Upper lobe of left lung (tissue), 6 donors: ENCODE measurements at places on chromosomes 6 and 20. TPM values are rescaled to one million over a fixed set of nuclear protein-coding genes. Genes with fewer than 3 reads are reported as not detected.

Gene NINL
- total RNA-seq = 10.2 TPM

Gene TRIM15
- total RNA-seq = not detected

Gene APCDD1L
- total RNA-seq = not detected

Gene HDGFL1
- not detected for total RNA-seq

Gene CGA
- not detected for total RNA-seq

Gene STX11
- 134 TPM for total RNA-seq

Gene SUMO4
- 1.9 TPM for total RNA-seq

Gene PIGU
- total RNA-seq = 17.1 TPM

DNA sequence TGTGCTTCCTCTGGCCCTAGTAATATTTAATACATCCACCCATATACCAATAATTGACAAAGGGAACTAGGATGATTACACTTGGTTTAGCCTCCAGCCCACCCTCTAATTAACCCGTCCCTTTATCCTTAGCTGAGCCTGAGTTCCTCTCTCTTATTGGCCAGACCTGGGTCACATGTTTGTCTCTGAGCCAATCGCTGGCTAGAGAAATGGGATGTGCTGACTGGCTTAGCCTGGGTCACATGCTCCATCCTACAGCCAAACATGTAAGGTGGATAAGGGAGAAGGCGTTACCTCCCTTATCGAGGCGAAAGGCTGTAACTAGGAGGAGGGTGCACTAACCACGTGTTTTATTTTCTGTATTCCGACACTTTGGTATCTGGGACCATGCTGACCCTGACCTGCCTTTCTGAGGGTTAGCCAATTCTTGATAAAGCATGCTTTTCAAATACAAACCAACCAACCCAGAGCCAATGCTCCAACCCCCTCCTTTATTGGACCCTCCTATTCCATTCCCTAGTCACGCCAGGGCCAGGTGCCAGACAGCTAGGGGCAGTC lies 262.7 kb downstream of the PREX1 start:
- DNase-seq = no peak

- DNase-seq = peak; percentile 43
Observed at GRCh38 chr6:11251553-11252360, 19.3 kb upstream of the NEDD9 start.

DNA sequence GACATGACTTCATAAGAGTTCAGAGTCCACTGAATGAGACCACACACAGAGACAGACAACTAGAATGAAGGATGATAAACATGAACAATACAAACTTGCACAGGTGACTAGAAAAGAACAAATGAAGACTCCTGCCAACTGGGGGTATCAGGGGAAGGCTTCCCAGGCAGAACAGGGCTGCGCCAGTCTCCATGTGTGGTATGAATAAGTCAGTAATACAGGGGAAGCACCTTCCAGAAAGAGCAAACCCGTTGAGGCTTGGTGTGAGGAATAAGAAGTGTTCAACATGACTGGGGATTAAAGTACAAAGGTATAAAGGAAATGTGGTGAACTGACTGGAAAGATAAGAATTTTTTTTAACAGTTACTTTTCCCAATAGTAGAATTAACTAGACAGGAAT lies 3.7 kb upstream of the SLC17A2 start:
- DNase-seq = no peak

GRCh38 chr6:140124498-140124897 lies 750.0 kb upstream of the CITED2 start:
- DNase-seq = no peak

- no peak for DNase-seq
Observed at GRCh38 chr6:7846966-7847818, 63.4 kb downstream of the TXNDC5 start.

DNA sequence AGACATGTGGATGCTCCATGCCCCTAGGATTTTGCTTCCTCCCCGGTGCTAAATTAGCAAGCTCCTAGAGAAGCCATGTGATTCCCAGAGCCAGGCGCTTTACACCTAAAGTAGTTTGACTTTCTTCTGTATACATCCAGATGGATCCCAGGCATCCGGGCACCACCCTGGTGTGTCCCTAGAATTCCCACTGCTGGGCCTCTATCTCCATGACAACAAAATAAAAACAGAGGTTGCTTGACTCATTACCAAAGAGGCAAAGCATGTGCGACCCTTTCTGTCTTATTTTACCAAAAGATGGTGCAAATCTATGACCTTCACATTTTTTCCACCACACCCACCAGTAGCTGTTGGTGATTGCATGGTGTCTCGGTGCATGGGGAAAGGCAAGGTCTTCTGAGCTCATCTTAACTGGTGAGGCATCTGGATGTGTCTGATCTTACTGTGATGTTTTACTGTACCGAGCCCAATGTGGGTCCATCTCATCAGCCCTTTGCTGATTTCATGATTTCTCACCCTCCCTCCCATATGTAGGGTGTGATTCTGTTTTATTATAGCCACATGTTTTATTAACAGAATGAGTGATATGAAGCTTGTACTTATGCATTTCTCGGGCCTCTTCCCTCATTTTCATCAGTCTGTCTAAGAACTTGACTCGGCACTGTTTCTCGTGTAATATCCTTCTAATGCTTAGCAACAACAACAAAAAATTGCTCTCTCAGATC lies 27.4 kb upstream of the VAPB start:
- DNase-seq = no peak

GRCh38 chr6:121522265-121522664 lies 86.8 kb downstream of the GJA1 start:
- no peak for DNase-seq

DNA sequence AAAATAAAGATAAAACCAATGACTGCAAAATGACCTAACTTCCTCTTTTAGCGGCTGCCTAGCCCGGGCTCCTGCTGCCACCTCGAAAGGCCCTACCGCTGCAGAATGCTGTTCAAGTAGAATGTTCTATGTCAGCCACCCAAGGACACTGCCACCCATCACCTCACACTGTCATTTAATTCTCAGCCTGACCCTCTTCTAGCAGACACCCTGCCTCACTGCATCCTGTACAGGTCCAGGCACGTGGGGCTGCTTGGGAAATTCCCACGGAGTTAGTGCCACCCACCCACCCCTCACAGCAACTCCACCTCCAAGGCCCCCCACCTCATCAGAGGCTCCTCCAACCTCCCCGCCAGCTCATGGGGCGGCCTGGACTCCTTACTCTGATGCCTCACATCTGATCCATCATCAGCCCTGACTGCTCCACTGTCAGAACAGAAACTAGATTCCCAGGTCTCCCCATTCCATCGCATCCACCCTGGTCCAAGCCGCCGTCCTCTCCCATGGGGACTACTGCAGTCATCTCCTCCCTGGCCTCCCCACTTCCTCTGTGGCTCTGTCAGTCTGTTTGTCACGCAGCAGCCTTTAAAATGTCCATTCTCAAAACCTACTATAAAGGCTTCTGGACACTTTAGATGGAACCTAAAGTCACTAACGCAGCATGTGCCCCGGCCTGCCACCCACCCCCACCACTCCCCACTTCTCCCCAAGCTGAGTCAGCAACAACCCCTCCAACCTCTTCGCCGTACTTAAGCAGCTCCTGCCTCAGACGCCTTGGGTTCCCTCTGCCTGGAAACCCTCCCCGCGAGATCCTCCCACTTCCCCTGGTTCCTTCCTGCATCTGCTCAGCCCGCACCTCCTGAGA lies 17.0 kb downstream of the NFATC2 start:
- no peak for DNase-seq

DNA sequence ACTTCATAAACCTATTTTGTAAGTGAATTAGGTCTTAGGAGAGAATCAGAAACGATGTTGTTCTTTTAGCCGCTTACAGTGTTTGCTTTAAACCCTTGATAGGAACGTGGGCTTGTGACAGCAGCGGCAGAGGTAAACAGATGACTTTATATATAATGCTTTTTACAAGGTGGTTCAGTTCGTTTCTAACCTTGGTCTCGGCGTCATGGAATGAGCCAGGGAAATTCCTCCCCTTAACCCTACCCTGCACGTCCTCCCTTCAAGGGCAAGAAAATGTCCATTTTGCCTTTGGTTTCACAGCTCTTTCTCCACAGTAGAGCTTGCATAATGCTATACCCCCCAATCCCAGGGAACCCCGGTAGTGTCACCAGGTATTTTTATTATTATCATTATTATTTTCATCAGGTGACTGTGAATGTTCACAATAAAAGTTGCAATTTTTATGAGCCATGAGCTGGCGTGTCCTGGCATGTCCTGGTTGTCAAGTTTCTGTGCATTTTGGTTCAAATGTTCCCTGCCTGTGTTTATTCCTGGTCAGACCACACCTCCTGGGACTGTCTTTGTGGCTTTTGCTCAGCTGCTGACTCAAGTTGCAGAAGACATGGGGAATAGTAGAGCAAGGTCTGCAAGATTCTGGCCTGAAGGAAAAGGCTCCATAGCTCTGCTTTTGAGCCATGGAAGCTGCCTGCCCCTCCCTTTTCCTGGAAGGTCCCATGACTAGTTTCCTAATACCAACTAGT lies 112.8 kb upstream of the BMP2 start:
- DNase-seq = no peak

GRCh38 chr6:150143516-150144293 lies 861 bp downstream of the PPP1R14C start:
- DNase-seq = peak; percentile 85

GRCh38 chr6:46453216-46453615 lies 38.0 kb downstream of the RCAN2 start:
- DNase-seq = no peak

DNA sequence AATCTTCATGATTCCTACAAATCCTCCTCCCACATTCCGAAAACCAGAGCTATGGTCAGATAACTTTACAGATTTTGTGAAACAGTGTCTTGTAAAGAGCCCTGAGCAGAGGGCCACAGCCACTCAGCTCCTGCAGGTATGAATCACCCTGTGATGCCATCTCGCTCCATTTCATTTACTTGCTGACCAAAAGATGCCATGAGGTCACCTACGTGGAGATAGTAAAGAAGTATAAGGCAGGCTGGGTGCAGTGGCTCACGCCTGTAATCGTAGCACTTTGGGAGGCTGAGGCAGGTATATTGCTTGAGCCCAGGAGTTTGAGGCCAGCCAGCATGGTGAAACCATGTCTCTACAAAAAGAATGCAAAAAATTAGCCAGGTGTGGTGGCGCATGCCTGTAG lies 30.9 kb downstream of the STK4 start:
- DNase-seq = no peak

- no peak for DNase-seq
Observed at GRCh38 chr6:149763866-149764265, 14.3 kb downstream of the PCMT1 start.

GRCh38 chr6:10837009-10837621 lies 1.2 kb downstream of the MAK start:
- peak; percentile 49 for DNase-seq

GRCh38 chr6:131819572-131820124 lies 11.8 kb downstream of the ENPP1 start:
- DNase-seq = no peak

GRCh38 chr6:169271158-169271876 lies 17.7 kb upstream of the THBS2 start:
- no peak for DNase-seq

DNA sequence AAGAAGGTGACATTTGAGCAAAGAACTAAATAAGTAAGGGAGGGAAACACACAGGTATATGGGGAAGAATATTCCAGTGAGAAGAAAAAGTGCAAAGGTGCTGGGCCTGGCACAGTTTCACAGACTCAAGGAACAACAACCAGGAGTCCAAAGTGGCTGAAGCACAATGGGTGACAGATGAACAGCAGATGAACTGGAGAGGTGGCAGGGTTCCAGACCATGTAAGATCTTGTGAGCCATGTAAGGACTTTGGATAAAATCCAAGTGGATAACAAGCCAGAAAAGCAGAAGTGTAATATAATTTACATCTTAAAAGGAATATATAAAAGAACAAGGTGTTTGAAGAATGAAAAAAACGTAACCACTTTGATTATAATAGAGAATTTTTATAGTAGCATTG lies 87.9 kb downstream of the MMS22L start:
- no peak for DNase-seq

DNA sequence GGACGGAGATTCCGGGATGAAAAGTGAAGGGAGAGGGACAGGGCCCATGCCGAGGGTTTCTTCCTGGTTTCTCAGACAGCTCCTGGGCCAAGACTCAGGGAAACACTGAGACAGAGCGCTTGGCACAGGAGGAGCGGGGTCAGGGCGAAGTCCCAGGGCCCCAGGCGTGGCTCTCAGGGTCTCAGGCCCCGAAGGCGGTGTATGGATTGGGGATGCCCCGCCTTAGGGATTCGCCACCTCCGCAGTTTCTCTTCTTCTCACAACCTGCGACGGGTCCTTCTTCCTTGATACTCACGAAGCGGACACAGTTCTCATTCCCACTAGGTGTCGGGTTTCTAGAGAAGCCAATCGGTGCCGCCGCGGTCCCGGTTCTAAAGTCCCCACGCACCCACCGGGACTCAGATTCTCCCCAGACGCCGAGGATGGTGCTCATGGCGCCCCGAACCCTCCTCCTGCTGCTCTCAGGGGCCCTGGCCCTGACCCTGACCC lies 55.0 kb upstream of the HLA-A start:
- no peak for DNase-seq

DNA sequence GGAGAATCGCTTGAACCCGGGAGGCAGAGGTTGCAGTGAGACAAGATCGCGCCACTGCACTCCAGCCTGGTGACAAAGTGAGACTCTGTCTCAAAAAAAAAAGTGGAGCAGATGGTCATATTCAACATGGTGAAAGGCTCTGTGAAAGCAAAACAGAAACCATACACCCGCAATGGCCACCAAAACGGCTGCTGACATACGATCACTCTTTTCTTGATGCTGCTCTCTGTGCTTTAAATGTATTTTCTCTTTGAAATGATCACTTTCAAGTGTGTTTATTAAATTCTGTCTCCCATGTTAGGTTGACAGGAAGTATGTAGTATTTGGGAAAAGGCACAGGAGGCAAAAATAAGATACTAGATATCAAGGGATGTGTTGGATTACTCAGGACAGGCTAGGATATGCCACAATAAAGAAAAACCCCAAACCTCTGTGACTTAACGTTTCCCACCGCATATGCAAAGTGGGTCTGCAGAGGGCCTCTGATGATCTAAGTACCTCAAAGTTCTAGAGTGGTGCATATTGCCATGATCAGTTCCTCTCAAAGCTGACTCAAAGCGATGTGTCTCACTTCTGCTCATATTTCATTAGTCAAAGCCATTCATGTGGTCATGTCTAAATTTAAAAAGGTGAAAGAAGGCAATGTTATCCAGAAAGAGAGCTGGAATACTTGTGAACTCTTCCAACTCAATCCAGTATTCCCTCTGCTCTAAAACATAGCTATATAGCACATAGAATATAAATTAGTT lies 155.1 kb upstream of the SOX4 start:
- DNase-seq = no peak
